ENCODE measurements at places on chromosomes 2 and 18. TPM values are rescaled to one million over a fixed set of nuclear protein-coding genes. Genes with fewer than 3 reads are reported as not detected.

DNA sequence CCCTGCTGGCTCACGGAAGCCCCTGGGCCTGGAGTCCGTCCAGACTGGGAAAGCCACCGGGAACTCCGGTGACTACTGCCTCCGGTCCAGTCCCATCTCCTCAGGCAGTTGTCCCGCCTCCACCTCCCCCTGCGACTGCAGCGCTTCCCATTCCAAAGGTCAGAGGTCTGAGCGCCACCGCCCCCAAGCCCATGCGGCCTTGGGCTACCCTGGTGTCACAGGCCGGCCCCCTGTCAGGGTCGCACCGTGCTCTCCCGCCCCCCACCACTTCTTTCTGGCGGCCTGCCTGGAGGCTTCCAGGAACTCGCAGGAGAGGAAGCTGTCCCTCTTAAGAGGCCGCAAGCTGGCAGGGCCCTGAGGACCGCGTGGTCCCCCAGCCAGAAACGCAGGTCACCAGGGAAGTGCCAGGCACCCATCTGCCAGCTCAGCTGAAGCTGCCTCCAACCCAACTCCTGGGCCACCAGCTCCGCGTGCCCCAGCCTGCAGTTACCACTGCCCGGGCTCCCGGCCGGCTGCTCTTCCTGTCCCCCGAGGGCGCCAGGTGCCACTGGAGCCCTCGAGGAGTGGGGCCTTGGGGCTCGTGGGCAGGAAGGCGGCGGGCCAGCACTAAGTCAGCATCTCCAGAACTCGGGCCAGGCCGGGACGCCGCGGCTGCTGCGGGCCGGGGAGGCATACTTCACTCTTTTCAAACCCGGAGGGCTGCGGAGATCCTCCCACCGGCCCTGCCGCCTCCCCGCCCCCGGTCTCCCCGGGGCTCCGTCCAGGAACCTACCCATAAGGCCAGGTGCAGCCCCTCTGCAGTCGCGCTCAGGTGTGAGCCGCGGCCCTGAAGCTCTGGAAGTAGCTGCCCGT, 83.3 kb upstream of the POMC start:
- DNase-seq, result peak; percentile 67

DNA sequence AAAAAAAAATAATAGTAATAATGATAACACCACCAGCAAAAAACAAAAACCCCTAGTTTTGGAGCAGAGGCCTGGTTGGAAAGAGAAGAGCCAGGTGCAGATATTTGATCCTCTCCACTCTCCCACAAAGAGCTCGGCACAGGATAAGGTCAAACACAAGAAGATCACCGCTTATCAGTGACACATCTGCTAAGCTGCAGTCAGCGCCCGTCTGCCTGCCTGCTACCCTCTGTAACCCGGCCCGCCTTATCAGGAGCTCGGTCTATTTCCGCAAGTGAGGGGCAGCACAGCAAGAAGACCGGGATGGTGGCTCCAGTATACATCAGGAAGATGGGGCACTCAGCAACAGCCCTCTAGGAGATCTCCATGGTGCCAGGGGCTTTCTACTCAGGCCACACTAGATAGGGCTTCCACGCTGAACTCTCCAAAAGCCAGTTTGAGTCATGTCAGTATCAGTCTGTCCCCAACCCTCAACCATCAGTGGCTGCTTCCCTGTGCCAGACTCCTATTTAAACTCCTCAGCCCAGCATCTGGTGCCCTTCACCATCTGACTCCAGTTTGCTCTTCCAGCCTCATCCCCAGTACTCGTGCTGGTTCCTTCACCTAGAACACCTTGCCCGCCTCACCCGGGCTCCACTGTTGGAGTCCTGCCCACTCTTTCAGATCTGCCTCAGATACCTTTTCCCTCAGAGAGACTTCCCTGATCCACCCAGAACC, 67.3 kb upstream of the PPP1CB start:
- no peak for DNase-seq

DNA sequence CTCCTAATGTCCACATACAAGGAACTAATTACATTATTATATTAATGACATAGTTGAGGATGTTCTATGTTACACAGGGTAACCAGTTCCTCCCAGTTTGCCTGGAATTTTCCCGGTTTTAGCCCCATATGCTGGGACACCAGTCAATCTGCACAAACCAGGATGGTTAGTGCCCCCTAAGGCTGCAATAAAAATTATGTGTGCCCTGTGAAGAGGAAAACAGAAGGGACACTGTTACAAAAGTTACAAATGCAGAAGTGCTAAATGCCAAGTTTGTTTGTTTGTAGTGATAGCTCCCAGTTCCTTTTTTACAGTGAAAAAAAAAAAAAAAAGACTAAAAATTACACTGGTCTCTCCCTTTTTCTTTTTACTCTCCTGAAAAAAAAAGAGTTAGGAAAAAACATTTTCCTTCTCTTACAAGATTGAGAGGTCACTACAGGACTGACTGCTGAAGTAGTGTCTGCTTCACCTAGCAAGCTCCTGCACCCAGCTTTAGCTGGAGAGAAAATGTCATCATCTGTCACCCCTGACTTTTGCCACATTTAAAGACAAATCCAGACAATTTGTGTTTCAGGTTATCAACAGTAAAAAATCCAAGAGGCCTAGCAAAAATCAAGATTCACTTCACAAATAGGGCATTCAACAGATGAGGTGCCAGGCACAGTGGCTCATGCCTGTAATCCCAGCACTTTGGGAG, 3.2 kb downstream of the ANKRD44 start:
- no peak for DNase-seq

- DNase-seq, result no peak
These were observed 152.9 kb downstream of the SMAD7 start for GRCh38 chr18:48797841-48798255.

DNA sequence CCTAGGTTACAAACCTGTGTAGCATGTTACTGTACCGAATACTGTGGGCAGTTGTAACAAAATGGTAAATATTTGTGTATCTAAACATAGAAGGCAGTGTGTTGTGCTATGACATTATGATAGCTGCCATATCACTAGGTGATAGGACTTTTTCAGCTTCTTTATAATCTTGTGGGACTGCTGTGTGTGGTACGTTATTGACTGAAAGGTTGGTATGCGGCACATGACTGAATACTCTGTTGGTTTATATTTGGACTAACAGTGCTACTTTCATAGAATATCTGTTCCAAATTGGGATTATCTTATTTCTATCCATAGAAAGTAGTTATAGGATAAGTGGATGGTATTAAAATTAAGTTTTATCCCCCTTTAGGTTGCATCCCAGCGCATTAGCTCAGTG, 144.7 kb downstream of the PHLPP1 start:
- DNase-seq, result no peak

Gene DLGAP1
- total RNA-seq, result 57.1 TPM

DNA sequence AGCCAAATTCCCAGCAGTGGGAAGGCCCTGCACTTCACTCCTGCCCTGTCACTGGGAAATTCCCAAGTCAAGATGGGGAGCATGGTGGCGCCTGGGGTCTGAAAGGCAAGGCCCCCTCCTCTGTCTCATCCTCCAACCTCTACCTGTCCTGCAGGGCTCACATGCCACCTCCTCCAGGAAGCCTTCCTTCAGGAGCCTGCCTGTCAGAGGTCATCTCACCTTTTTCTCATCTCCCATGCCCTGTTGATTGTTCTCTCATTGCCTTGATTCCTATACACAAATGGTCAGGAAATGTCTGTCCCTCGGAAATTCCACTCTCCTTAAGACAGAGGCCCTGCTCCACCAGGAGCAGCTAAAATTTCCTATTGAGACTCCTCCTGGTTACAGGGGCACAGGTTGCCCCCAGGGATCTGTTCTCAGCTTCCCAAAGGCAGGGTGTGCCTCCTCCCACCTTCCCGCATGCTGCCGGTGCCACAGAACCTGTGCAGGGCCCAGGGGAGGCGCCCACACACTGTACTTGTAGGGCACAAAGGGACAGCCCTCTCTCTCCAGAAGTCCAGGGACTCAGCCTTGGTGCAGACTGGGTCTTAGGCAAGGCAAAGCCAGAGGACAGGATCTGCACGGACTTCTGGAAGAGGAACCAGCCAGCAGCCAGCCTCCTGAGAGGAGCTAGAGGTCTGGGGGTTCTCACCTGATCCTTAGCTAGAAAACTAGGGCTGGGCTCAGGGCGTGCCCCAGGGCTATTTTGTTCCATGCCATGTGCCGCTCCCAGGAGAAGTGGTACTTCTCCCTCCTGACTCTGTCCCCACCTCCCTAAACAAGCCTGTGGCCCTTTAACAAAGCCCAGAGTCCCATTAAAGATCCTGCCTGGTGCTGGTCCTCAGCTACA, 12.9 kb downstream of the HES6 start:
- no peak for DNase-seq

DNA sequence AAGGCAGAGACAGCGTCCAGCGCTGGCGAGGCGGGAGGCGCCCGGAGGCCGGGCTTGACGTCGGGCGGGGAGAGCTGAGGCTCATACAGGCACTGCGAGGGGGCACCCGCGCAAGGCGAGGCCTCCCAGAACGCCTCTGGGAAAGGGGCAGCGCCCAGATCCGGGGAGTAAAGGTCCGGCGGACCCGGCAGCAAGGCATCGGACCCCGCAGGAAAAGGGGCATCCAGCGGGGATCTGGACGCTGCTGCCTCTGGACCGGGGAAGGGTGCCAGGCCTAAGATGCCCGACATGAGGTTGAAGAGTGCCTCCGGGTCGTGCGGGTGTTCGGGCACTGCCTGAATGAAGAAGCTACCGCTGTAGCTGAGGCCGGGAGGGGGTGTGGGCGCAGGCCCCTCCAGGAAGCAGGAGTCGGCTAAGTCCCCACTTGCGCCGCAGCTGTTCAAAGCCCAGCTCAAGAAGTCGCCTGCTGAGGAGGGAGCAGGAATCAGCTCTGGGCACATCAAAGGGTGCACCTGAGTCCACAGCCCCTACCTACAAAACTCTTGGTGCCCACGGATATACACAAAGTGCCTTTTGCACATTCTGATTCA, 937 bp downstream of the EGR4 start:
- DNase-seq, result no peak

Gene LAMA1
- total RNA-seq, result 12.2 TPM

Gene IL1B
- total RNA-seq, result 0.41 TPM

Gene LIMS4
- 0.41 TPM for total RNA-seq

DNA sequence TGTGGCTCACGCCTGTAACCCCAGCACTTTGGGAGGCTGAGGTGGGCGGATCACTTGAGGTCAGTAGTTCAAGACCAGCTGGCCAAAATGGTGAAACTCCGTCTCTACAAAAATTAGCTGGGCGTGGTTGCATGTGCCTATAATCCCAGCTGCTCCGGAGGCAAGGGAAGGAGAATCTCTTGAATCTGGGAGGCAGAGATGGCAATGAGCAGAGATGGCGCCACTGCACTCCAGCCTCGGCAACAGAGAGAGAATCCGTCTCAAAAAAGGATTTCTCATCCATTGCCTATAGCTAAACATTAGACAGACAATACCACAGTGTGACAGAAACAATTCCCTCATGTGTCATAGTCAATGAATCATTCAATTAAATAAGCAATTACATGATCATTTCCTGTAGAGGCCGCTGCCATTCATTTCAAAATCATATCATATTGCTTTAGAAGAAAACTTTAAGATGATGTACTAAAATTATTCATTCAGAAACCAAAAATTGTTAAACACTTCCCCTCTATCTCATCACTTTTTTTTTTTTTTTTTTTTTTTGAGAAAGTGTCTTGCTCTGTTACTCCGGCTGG, 69.5 kb upstream of the TGIF1 start:
- DNase-seq, result no peak

DNA sequence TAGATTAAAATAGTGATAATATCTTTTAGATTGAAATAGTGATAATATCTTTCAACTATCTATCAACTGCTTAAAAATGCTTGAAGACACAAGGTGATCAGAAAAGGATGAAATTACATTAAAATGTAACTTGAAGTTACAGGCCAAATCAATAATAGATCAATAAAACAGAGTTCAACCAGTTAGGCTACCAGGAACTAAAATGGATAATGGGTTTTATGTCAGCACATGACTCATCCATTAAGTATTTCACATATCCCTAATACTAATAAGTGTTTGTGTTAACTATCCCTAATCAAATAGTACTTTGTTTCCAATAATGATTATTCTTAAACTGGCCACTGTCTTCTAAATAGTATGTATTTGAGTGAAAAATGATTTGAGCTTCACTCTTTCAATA, 33.7 kb downstream of the CERKL start:
- DNase-seq, result no peak

Gene SERPINB10
- 0.41 TPM for total RNA-seq

- no peak for DNase-seq
These were observed 217.1 kb downstream of the SLC4A3 start for GRCh38 chr2:219844401-219845091.

Gene C18orf54
- 8.2 TPM for total RNA-seq

- DNase-seq, result no peak
These were observed 130.6 kb upstream of the MC4R start for GRCh38 chr18:60503199-60503598.

- no peak for DNase-seq
These were observed 223.9 kb downstream of the CDCA7 start for GRCh38 chr2:173578404-173579107.

DNA sequence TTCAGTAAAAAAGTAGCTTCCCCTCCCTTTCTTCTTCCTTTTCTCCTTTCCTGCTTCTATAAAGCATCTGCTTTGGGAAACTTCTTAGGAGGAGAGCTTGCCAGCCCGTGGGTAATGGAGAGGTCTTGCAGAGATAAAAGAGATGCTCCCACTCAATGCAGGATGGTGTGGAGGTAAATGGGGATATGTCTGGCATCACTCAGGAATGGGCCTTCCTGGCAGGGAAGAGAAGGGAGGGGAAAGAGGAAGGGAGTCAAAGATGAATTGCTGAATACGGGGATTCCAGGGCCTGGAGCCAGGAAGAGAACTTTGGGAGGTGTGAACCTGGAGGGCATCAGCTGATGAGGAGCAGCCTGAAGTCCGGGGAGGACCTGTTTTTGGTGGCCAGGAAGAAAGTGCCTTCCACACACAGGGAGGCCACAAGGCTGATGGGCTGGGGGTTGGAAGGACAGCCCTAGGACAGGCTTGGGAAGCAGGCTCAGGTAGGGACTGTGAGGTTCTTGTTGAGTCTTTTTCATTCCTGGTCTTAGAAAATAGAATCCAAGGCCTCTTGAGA, 25.2 kb downstream of the IL1B start:
- no peak for DNase-seq

Gene RAPH1
- 35.9 TPM for total RNA-seq

DNA sequence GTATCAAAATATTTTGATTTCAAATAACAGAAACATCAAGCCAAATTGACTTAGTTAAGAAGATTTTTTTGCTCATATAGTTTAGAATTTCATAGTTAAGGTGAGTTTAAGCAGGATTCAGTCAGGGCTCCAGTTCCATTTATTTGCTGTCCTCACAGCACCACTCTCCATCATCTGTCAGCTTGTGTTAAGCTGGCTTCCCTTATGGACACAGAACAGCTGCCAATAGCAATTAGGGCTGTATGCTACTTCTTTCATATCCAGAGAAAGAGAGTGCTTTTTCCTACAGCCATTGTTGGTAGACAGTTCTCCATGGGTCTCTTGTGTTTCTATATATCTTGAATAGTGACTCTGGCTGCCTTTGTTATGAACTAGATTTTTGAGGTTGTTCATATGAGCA, 95.4 kb upstream of the CYP20A1 start:
- DNase-seq, result no peak

Gene ALK
- total RNA-seq, result 2.0 TPM

Gene MYCN
- total RNA-seq, result 70.5 TPM

Gene RIT2
- total RNA-seq, result 29.3 TPM

DNA sequence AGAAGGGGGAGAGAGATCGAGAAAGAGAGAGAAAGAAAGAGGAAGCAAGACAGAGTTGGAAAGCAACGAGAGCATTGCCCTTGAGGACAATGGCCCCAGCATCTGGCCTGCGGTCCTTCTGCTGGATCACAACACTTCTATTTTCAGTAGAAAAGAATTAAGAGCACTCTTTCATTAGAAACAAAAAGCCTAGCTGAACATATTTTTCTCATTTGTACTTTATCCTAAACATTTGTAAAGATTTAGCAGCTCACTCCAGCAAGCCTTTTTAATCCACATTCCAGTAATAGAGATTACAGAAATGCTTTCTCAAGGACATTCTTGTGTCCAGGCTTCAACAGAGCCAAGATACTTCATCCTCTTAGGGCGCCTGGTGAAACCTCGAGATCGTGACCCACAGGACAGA, 31.6 kb upstream of the AFF3 start:
- DNase-seq, result no peak

Gene ITPRID2
- 31.4 TPM for total RNA-seq

Data from frontal cortex (tissue), 4 donors.